ENCODE measurements at places on chromosomes 1 and 21.

- DNase-seq: no peak
These were observed 12.7 kb downstream of the SLC37A1 start for GRCh38 chr21:42526379-42526727.

DNA sequence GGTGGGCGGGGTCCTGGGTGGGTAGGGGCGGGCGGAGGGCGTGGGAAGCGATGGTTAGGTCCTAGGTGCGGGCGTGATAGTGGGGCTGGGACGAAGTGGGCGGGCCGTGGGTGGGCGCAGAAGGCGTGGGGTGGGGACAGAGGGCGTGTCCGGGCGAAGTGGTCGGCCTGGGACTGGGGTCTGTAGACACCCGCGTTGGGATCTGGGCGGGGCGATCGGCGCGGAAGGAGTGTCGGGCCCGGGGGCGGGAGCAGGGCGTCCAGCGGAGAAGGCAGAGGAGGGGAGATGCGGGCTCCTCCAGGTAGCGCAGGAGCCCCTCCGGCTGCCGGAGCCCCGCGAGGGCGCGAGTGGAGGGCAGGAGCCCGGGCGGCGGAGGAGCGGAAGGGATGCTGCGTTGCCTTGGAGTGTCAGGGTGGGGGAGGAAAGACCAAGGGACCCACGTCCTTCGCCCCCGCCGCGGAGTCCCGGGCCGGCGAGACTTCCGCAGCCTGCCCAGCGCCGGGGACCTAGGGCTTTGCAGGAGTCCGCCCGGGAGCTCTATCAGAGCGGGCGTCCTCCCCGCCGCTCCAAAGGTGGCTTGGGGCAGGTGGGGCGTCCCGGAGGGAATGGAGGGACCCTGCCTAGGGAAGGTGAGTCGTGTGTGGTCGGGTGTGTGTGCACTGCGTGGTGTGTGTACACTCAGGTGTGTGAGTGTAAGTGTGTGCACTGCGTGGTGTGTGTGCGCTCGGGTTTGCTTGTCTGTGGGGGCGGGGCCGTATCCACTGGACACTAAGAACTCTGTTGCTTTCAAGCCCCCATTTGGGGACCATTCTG, 27.0 kb upstream of the PRSS38 start:
- peak; percentile 73 for DNase-seq

GRCh38 chr1:5650283-5651026, 341.8 kb downstream of the NPHP4 start:
- DNase-seq: no peak

DNA sequence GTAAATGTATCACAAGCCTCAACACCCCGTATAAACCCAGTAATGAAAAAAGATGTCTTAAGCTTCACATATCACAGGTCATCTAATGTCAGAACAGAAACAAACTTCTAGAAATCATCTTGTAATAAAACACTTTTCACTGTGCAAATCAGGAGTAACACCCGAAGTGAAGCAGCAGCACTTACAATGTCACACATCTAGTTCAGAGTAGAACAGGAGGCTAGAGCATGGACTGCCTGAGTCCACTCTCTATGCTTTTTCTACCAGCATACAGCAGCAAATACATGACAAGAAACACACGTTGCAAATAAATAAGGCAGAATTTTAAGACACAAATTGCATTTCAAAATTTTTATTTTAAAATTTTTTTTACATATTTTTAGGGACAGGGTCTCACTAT, 57.2 kb downstream of the AKT3 start:
- DNase-seq: no peak

Measured in MM.1S (cell line).